NCI-H2171 (cell line): ENCODE measurements at places on chromosomes 7 and 10.

DNA sequence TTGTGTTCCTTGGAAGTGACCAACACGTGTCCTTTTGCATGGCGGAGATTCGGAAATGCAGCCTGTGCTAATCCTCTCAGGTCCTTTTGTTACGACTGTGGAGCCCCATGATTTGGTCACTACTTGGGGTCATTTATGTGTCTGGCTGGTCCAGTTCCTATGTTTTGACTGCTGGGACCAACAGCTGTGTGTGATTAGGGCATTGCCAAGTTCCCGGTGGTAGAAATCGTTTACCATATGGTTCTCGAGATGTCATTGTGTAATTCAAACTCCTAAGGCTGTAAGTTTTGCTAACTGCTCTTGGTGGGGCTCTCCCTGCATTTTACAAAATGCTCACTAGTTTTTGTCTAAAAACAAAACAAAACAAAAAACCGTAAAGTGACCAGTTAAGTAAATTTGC, 62.0 kb downstream of the CCNY start:
- no peak for DNase-seq

- no peak for DNase-seq
Observed at GRCh38 chr10:120131183-120131582, 238.7 kb downstream of the SEC23IP start.

DNA sequence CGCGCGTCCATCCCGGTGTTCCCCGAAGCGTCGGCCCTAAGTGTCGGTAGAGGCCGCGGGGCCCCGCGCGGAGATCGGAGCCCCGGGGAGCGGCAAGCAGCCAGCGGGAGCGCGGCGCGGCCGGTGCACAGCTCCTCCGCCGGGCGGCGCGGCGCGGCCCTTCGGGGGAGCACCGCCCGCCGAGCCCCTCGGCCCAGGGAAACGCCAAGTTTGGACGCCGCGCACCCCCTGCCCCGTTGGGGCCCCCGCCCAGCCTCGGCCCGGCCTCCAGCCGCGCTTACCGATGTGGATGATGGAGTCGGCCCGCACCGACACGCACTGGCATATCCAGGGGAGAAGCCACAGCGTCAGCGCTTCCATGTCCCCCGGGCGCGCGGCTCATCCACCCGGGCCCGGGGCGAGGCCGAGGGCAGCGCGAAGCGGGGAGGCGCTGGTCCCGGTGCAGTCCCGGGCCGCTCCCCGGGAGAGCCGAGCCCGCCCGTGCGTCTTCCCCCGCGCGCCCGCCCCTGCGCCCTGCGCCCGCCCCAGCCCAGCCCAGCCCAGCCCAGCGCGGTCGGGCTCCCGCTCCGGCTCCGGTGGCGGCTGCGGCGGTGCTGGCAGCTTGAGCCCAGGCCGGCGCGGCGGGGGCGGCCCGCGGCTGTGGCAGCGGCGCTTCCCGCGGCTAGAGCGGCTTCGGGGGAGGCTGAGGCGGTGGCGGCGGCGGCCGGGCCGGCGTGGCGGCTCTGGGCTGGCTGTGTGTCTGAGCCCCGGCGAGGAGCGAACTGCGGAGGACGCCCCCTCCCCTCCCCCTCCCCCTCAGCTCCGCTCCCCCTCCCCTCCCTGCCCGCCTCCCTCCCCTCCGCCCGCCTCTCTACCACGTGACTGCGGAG, at the start of gene GRID1:
Gene GRID1 (minus strand): TSS at position 763 of the 869 bp plus-strand sequence.
- peak; percentile 52 for DNase-seq

- no peak for DNase-seq
Observed at GRCh38 chr10:95841661-95842498, 65.9 kb upstream of the CC2D2B start.

- DNase-seq: no peak
Observed at GRCh38 chr10:77949167-77949566, 22.6 kb upstream of the DLG5 start.

DNA sequence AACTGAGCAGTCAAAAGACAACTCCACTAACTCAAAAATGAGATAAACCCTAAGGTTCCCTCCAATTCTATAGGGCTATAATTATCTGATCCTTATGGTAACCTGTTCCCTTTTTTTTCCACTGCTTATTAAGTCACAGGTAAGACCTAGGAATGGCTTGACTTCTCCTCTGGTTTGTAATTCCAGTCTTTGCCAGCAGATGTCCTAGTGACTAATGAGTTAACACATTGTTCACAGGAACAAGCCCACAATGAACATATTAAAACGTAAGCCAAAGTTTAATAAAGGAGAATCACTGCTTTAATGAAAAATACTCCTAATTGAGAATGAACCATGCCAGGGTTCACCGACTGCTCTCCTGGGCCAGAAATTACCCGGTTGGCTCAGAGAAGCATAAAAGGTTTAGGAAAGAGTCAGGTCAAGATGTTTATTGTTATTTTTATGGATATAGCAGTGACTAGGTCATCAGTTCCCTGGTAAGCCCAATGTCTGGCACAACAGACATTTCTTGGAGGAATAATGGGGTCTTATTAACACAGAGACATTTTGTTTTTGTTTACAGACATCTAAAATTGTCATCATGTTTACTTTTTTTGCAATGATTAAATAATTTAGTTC, 120.1 kb downstream of the ELAPOR2 start:
- DNase-seq: peak; percentile 9
